Uterus (tissue), 4 donors: ENCODE measurements at places on chromosomes 6 and 20.

- H3K36me3 ChIP-seq, result no peaks in the 10 kb centered on the region
- H3K27me3 ChIP-seq, result no peaks in the 10 kb centered on the region
- no peak for DNase-seq
- H3K4me3 ChIP-seq, result no peak overlapping the region
- H3K27ac ChIP-seq, result no peak overlapping the region
Observed at GRCh38 chr6:4370066-4370465, 234.7 kb upstream of the ECI2 start.

- no peaks in the 10 kb centered on the region for H3K36me3 ChIP-seq
- H3K4me1 ChIP-seq, result peaks cover 8% of the 10 kb centered on the region
- no peak overlapping the region for H3K4me3 ChIP-seq
- no peak for DNase-seq
Observed at GRCh38 chr20:4811661-4812181, 90.0 kb downstream of the PRND start.

DNA sequence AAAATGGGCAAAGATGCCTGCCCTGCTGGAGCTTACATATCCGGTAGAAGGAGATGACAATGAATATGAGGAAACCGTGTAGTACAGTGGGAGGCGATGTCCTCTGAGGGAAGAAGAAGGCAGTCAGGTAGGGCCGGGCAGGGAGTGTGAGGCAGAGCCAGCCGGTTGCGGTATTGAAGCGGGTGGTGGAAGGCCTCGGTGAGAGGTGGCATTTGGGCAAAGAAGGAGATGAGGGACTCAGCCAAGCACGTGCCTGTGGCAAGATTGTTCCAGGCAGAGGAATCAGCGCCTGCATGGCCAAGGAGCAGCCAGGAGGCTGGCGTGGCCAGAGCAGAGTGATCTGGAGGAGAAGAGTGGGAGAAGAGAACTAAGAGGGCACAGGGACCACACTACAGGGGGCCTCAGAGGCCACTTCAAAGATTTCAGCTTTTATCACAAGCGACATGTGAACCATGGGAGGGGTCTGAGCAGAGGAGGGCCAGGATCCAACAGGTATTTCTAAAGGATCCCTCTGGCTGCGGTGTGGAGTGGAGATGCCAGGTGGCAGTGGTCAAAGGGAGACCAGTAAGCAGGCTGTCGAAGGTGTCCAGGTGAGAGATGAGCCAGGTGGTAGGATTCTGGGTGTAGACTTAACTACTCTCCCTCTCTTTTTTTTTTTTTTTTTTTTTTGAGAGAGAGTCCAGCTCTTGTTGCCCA lies 13.8 kb downstream of the MDFI start:
- no peak for DNase-seq
- no peak overlapping the region for H3K27ac ChIP-seq
- H3K4me3 ChIP-seq, result no peak overlapping the region

DNA sequence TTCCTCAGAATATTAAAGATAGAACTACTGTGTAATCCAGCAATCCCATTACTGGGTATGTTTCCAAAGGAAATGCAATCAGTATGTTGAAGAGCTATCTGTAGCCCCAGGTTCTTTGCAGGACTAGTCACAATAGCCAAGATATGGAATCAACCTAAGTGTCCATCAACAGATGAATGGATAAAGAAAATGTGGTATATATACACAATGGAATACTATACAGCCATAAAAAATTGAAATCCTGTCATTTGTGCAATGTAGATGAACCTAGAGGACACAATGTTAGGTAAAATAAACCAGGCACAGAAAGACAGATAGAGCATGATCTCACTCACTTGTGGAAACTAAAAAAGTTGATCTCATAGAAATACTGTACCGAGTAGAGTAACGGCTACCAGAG lies 306.0 kb upstream of the MARCKS start:
- H3K27ac ChIP-seq, result no peak overlapping the region
- H3K36me3 ChIP-seq, result no peaks in the 10 kb centered on the region
- no peak overlapping the region for H3K4me3 ChIP-seq
- DNase-seq, result no peak
- H3K27me3 ChIP-seq, result no peaks in the 10 kb centered on the region
- H3K4me1 ChIP-seq, result no peaks in the 10 kb centered on the region

GRCh38 chr20:1901704-1902103 lies 6.5 kb downstream of the SIRPA start:
- no peak overlapping the region for H3K4me3 ChIP-seq
- DNase-seq, result no peak
- H3K27me3 ChIP-seq, result no peaks in the 10 kb centered on the region
- H3K36me3 ChIP-seq, result no peaks in the 10 kb centered on the region
- H3K4me1 ChIP-seq, result no peaks in the 10 kb centered on the region

DNA sequence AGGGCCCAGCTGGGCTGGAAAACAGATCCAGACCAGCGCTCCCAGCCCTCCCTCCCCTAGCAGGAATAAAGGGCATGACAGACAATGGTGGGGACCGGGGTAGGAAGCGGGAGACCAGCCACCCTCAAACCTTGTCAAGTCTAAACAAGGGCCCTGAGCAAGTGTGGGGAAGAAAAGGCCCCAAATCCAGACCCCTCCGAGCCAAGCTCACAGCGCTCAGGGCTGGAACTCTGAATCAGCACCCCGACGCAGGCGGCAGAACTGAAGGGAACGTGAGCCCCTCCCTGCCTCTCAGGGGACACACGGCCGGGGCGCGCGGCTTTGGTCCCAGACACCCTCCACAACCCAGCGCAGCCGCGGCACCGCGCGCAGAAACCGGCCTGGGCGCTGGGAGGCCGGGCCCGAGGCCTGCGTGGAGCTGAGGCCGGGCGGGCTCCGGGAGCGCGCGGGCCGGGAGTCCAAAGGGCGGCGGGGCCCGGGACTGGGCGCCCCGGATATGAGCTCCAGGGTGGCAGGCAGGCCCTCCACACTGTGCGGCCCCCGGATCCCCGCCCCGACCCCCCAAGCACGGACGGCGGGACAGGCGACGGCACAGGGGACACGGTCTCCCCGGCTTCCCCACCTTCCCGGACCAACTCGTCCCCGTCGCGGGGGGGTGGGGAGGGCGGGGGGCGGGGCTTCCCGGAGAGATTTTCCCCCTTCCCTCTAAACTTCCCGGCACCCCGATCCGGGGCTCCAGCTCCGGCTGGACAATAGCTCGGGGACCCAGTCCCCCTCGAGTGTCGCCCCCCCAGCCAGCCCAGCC lies 641 bp downstream of the TEAD3 start:
- H3K27me3 ChIP-seq, result no peaks in the 10 kb centered on the region
- no peaks in the 10 kb centered on the region for H3K4me1 ChIP-seq
- peak overlapping the region; percentile 50 for H3K4me3 ChIP-seq
- no peaks in the 10 kb centered on the region for H3K36me3 ChIP-seq
- peak; percentile 78 for DNase-seq
- H3K27ac ChIP-seq, result peak overlapping the region; percentile 98

DNA sequence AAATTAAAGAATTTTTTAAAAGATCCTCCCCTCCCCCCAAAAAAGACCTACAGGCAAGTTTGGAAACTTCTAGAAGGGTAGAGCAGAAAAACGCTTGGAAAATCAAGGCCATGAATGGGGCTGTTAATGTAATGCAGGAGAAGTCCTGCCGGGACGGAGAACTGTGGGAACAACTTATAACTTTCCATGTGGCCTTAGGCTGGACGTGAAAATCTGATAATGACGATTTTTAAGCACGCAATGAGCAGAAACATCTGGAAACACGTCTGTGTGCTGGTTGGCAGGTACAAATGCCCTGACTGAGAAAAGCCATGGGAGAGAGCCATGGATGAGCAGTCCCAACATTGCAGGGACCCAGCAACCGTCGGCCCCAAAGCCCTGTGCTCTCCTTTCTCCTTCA lies 198.7 kb upstream of the RREB1 start:
- no peaks in the 10 kb centered on the region for H3K4me1 ChIP-seq
- DNase-seq, result no peak
- no peaks in the 10 kb centered on the region for H3K27me3 ChIP-seq
- no peak overlapping the region for H3K27ac ChIP-seq

DNA sequence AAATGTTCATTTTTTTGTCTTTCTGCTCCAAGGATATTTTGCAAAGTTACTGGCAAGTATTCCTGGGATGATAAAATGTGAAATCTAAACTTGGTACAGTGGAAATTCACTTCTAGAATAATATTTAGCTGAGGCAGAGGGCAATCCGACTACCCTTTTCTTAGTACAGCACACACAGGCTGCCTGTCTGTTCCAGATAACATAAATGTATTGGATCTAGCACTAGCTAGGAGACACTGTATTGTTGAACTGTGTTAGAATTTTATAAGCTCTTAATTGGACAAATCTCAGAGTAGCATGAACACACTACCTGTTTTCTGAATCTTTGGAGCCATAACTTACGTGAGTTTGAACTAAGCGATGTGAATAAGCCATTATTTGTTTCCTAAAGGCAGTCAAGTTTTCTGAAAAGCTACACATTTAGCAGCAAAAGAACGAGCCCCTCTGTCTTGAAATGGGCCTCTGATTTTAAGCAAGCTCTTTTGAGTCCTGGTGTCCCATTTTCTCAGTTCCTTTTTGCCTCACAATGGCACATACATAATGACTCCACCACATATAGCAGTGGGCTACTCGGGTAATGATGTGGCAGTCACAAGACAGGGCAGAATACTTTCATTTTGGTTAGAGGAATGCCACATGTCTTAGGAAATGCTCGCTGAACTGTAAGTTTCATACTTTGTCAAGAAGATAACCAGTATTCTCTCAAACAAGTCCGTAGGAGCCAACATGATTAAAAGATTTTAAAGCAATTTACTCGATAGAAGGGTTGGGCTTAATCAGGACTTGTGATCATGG lies 116.5 kb upstream of the ESR1 start:
- H3K27ac ChIP-seq, result peak overlapping the region; percentile 94
- H3K36me3 ChIP-seq, result no peaks in the 10 kb centered on the region
- no peaks in the 10 kb centered on the region for H3K27me3 ChIP-seq

- no peak for DNase-seq
- no peaks in the 10 kb centered on the region for H3K27me3 ChIP-seq
- H3K4me3 ChIP-seq, result no peak overlapping the region
- no peaks in the 10 kb centered on the region for H3K4me1 ChIP-seq
Observed at GRCh38 chr20:58511861-58512260, 3.3 kb downstream of the APCDD1L start.

DNA sequence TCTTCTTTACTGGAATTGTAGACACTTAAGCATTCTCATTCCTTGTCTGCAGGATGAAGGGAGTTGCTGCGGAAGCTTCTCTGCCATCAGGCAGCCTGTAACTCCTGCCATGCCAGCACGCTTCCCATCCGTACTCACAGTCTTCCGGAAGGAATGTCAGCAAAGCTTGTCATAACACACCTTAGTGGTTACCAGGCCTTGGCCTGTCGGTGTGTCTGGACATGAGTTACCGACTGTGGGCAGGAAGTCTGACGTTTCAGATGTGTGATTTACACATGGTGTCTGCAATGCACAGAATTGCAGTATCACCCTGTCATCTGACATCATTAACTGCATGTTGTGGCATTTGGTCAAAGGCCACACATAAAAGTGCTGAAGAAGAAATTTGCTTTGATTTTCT lies 102.2 kb downstream of the SLC24A3 start:
- no peaks in the 10 kb centered on the region for H3K27me3 ChIP-seq
- no peaks in the 10 kb centered on the region for H3K36me3 ChIP-seq
- H3K27ac ChIP-seq, result no peak overlapping the region
- no peak for DNase-seq
- H3K4me1 ChIP-seq, result no peaks in the 10 kb centered on the region

DNA sequence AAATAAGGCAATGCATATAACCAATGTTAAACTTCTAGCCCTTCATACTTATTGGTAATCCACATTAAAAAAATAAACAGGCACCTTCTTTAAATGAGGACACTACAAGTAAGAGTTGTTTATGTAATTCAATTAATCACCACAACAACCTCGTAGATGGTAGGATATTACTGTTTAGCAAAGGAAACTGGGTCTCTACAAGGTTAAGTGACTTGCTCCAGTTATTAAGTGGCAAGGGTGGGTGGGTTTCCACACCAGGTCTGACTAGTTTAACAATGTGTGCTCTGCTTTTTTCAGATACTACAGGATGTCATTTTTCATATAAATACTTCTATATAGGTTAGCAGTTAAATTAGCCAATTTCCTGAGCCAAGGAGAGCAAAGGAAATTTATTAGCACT lies 129.1 kb downstream of the MAN1A1 start:
- no peaks in the 10 kb centered on the region for H3K36me3 ChIP-seq
- no peaks in the 10 kb centered on the region for H3K4me1 ChIP-seq

GRCh38 chr6:7159790-7160525 lies 52.2 kb downstream of the RREB1 start:
- no peaks in the 10 kb centered on the region for H3K27me3 ChIP-seq
- H3K4me3 ChIP-seq, result no peak overlapping the region
- no peaks in the 10 kb centered on the region for H3K36me3 ChIP-seq
- H3K4me1 ChIP-seq, result no peaks in the 10 kb centered on the region
- no peak for DNase-seq
- H3K27ac ChIP-seq, result no peak overlapping the region

- no peak overlapping the region for H3K4me3 ChIP-seq
- no peaks in the 10 kb centered on the region for H3K4me1 ChIP-seq
- H3K27me3 ChIP-seq, result no peaks in the 10 kb centered on the region
Observed at GRCh38 chr20:53890443-53891305, 179.7 kb downstream of the BCAS1 start.

DNA sequence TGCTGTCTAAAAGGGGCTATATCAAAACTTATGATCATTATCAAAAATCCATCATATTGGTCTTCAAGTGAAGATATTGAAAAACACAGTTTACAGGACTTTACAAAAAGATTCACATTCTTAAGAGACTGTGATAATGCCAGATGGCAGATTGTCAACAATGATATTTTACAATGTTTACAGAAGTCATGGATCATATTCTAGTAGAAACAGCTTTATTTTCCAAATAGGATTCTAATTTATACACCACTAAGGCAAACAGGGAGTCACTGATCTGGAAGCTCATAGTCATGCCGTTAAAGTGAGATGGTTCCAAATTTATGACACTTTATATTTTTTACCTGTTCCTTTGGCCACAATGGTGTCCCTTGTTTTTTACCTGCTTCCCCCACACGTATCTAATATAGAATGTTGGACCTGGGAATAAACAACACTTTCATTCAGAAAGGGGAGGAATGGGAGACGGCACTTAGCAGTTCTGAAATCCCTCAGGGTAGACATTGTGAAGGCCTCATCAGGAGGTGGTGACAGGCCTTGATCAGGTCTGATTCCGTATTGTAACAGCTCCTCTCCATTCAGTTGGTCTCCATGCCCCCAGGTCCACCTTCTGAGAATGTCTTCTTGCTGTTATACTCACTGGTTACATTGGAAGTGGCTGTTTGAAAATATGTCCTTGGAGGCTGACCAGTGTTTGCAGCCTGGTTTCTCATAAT lies 228.6 kb downstream of the ADGB start:
- H3K4me1 ChIP-seq, result no peaks in the 10 kb centered on the region
- no peak overlapping the region for H3K4me3 ChIP-seq
- H3K27me3 ChIP-seq, result no peaks in the 10 kb centered on the region
- DNase-seq, result no peak
- H3K36me3 ChIP-seq, result no peaks in the 10 kb centered on the region
- no peak overlapping the region for H3K27ac ChIP-seq
